Kidney capillary endothelial cell (primary cell): ENCODE measurements at places on chromosomes 4 and X.

DNA sequence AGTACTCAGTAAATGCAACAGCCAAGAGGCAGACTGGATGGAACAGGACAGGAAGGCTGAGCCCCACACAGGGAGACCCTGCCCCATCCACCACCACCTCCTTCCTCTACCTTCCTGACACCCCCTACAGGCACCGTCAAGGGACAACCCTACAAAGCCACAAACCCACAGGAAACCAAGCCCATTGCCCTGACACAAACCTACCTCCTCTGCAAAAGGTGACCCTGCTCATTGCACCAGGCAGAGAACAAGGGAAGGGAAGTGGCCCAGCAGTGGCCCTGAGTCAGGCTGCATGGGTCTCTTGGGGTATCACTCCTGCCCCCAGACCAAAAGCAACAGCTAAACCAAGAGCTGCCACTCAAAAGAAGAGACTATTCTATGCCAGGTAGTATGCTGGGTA, 21.0 kb downstream of the JAKMIP1 start:
- DNase-seq = no peak

DNA sequence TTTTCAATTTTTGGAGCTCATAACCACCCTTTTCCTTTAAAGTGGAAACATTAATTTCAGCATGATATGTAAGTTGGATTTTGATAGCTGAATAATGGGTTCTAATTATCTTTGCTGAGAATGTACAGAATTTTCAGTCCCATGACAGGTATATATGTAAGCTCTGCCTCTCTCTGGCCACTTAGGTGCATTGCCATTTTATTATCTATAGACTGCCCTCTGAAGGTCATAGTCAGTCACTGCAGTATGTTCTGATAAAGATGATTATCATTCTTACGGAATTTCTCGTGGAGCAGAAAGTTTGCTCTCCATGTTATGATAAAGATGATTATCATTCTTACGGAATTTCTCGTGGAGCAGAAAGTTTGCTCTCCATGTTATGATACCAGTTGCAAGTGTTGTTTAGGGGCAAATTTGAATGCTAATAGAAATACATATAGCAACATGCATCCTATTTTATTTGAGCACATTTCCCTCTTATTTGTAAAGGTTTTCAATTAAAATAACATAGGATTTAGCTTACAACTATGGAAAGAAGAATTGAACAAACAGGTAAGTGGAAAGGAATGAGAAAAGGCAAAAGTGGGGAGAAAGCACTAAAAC, 10.4 kb downstream of the AFP start:
- DNase-seq = peak; percentile 51

DNA sequence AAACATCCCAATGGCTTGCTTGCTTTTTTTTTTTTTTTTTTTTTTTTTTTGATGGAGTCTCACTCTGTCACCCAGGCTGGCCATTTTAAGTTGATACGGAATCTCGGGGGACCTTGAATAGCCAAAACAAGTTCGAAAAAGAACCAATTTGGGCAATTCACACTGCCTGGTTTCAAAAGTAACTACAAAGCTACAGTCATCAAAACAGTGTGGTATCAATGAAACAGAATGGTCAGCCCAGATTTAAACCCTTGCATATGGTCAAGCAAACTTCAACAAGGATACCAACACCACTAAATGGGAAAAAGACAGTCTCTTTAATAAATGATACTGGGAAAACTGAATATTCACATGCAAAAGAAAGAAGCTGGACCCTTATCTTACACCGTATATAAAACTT, 41.8 kb downstream of the BRCC3 start:
- DNase-seq = no peak

GRCh38 chr4:60033826-60034225, 1166.3 kb upstream of the ADGRL3 start:
- no peak for DNase-seq

DNA sequence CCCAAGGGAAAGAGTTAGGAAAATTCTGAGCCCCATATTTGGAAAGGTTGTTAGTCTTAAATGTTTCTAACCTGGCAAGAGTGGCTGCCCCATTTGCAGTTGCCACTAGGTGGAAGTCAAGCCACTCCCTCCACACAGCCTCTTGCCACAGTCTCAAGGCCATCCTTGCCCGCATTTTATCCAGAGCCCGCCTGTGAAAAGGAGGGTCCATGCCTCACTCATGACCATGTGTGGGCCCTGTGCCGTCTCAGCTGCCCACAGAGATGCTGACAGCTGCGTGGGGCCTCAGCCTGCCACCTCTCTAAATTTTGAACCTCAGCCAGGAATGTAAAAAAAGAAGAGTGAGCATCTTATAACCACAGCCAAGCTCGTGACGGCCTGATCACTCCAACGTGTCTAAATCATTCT, 201.5 kb upstream of the FAM241A start:
- DNase-seq = peak; percentile 35

- no peak for DNase-seq
Observed at GRCh38 chrX:82384401-82384800, 1123.7 kb upstream of the POU3F4 start.

DNA sequence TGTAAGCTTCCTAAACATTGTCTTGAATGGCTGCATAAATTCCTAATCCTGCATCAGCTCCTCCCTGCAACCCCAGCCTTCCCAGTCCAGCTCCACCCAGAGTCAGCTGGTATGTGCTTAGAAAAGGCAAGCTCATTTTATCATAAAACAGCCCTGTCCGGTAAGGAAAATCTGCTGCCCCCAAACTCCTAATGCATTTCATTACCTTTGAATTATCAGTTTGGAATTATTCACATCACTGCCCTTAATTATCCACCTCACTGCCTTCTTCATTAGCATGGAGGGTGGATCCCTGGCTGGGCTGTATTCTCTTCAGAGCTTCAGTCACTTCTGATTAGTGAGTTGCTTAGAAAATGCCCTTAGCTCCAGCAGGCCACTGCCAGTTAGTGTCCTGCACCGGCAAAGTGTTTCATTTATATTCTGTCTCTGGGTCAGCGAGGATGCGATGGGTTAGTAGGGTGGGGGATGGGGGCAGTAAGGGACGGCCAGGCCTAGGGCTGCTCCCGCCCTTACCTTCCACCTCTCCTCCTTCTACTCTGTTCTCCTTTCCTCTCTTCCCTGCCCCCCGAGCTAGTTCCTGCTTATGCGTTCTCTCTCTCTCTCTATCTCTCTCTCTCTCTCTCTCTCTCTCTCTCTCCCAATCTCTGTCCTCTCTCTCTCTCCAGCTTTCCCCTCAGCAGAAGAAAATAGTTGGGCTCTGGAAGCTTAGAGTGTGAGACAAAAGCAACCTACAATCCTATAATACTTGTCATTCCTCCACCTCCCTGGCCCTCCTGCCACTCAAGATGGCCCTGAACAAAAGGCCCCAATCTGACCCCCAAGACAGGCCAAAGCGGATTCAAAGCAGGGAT, 174.8 kb upstream of the KLF3 start:
- no peak for DNase-seq

- peak; percentile 10 for DNase-seq
Observed at GRCh38 chrX:103656617-103657016, 27.8 kb downstream of the TCEAL1 start.

- DNase-seq = no peak
Observed at GRCh38 chr4:46123913-46124755, at the start of gene GABRG1. Gene GABRG1, minus strand, starts transcription at chr4:46124054. Its CDS starts 141 bp downstream, at chr4:46123913.

DNA sequence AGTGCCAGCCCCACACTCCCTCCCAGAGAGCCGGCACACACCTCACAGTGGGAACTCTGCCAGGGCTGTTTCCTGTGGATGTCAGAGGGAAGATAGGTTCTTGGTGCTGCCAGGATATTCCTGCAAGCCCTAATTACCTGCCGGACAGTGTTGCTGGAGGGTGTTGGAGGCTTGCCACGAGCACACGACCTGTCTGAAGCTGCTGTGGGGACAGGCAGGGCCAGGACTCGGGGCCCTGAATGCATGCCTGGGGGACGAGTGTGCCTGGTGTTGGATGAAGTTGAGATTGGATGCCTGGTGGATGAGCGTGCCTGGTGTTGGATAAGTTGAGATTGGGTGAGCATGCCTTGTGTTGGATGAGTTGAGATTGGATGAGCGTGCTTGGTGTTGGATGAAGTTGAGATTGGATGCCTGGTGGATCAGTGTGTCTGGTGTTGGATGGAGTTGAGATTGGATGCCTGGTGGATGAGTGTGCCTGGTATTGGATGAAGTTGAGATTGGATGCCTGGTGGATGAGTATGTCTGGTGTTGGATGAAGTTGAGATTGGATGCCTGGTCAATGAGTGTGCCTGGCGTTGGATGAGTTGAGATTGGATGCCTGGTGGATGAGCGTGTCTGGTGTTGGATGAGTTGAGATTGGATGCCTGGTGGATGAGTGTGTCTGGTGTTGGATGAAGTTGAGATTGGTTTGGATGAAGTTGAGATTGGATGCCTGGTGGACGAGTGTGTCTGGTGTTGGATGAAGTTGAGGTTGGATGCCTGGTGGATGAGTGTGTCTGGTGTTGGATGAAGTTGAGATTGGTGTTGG, 23.2 kb upstream of the UVSSA start:
- DNase-seq = no peak

GRCh38 chr4:76923619-76924357, 25.8 kb upstream of the SEPTIN11 start:
- DNase-seq = peak; percentile 19

DNA sequence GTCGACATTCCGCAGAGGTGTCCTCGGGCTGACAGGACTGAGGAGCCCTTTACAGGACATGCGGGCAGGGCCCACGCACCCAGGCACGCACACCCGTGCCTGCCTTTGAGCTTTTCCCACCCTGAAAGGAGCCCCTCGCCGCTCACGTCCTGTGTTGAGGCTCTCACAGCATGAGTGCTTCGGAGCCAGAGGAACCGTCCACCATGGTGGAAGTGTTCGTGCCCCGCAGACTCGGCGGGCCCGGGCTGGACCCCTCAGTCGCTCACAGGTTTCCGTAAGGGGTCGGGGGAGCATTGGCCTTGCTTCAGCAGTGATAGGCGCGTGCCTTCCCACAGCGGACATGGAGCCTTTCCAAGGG, 36.9 kb downstream of the PIGG start:
- DNase-seq = no peak

DNA sequence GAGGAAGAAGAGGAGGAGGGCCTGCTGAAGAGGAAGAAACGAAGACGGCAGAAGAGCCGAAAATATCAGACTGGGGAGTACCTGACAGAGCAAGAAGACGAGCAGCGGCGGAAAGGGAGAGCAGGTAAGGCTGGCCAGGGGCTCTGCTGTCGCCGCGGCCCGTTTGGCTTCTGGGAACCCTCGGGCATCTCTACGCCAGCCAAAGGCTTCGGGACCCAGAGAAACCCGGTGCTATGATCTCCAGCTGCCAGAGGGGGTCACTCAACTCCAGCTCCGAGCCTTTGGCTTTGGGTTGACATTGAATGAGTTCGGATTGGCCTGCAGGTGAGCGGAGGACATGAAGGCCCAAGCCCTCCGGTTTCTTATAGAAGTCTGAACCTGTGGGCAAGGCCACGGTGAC, 42.8 kb downstream of the BCORL1 start:
- no peak for DNase-seq

DNA sequence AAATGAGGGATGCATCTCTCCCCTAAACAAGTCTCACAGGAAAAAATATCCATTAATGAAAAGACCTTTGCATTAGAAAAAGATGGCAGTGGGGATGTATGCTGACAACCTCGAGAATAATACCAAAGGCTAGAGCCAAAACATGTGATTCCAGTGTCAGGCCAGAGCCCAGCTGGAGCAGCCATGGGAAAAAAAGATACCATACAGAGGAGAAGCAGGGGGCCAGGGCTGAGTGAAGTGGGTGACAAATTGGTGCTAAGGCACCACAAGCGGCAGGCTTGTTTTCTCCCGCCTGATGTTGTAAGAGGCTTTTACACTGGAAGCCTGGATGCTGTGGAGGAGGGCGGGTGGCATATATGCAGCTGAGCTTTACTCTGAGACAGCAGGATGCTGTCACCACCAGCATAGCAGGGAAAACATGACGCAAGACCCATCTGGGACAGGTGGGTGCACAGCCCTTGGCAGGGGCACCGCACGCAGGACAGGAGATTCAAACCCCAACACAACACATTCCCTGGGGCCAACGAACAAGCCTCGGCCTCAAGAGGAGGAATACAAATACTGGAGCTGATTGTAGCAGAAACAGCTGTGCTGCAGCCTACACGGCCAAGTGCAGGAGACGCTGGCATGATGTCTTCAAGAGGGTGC, 91.9 kb downstream of the TSPAN5 start:
- DNase-seq = no peak

DNA sequence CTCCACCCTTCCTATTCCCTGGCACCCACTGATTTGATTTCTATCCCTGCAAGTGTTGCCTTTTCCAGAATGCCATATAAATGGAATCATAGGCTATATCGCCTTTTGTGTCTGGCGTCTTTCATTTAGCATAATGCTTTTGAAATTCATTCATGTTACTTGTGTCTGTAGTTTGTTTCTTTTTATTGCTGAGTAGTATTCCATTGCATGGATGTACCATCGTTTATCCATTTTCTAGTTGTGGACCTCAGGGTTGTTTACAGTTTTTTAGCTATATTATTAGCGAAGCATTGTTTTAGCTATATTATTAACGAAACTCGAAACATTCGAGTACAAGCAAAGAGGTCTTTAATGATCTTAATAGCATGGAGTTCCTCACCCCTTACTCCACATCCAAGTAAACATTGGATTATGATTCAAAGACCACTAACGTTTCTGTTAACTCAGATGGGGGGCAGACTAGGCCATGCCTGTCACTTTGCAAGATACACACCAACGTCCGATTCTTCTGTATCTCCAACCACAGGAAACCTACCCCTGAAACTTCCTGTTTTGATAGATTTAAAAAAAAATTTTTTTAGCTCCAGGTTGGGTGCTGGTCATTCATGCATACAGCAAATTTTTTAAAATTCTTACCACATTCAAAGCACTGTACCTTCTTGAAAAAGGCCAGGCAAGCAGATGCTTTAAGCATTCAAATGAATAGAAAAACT, 1.1 kb downstream of the DCK start:
- no peak for DNase-seq

GRCh38 chrX:133792198-133792953, 193.0 kb downstream of the GPC3 start:
- DNase-seq = peak; percentile 58

GRCh38 chrX:23575281-23575680, 92.0 kb upstream of the PRDX4 start:
- DNase-seq = no peak

DNA sequence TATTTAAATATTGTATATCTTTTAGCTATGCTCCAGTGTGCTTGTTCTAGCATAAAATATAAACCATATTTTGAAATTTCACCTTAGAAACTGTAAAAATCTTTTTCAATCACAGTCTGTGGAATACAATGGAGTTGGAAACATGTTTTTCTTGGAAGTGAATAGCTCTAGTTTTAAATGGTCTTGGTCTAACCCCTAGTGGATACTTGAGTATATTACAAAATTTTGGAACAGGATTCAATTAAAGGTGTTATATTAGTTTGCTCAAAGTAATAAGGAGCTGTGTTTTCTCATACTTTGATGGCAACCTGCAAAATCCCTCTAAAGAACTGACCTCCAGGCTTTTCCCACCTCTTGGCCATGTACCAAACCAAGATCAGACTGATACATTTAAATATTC, 48.2 kb downstream of the STK26 start:
- DNase-seq = peak; percentile 8

DNA sequence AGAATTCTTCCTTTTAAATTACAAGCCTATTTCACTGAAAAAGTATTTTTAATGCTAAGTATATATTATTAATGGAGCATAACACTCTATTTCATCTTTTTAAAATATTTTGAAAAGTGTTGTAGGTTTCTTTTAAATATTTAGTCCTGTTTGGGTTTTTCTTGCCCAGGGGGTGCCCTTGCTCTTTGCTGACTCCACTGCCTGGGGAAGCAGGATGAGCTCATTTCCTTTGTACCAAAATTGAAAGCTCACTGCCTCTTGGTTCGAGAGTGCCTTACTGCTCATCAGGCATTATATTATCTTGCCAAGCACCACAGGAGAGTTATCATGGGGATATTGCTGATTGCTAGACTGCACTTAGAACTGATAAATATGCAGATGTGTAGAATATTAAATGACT, 819.2 kb downstream of the PCDH18 start:
- DNase-seq = peak; percentile 9
